ENCODE measurements at places on chromosomes 3 and 15.

DNA sequence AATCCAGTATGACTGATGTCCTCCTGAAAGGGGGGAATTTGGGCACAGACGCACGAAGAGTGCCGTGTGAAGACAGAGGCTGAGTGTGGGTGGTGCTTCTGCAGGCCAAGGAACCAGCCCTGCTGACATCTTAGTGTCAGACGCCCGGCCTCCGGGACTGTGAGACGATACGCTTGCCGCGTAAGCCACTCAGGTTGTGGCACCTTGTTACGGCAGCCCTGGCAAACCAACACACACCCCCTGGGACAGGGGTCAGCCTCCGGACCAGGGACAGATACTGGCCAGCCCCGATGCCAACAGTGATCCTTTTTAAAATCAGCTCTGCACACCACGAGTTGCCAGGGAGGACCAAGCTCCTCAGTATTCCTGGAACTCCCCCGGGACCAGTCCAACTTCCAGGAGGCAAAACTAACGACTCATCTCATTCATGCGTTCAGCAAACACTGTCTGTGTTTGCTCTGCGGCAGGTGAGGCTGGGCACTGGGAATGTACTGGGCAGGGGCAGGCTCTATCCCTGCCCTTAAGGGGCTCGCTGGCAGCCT lies 21.2 kb upstream of the PIGZ start:
- DNase-seq, result peak; percentile 46

GRCh38 chr3:29141197-29141917 lies 139.5 kb upstream of the RBMS3 start:
- no peak for DNase-seq

- peak; percentile 92 for DNase-seq
Measured at GRCh38 chr3:127690823-127691452, 18.2 kb downstream of the ABTB1 start.

GRCh38 chr3:151879037-151879436 lies 5.6 kb downstream of the SUCNR1 start:
- DNase-seq, result no peak

DNA sequence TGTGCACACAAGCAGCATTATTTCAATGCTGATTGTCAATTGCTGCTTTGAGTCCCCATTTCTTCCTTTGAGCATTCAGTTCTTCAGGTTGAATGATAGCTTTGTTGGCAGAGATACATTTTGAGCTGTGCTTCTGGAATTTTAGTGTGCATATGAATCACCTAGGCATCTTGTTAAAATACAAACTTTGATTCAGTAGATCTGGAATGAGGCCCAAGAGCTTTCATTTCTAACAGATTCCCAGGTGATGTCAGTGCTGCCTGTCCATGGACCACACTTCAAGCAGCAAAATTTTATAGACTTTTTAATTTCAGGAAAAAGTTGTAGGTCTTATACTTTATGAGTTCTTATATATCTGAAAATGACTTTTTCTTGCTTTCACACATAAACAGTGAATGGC lies 131.1 kb downstream of the ADAMTSL3 start:
- no peak for DNase-seq

DNA sequence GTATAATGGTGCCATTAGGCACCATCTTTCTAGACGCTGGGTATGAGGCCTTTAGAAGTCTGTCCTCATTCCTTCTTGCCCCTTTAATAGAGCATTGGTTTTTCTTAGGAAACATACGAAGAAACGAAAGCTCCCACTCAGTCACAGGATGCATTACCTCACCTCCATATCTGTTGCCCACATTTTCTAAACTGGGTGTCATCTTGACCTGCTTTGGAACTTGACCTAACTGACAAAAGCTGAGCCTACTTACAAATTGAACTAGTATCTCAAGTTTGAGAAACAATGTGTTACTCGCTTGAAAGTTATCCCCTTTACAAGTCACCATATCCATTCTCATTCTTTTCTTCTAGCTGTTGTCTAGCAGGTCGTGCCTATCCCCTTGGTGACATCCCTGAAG lies 102.7 kb downstream of the VPS8 start:
- DNase-seq, result no peak

DNA sequence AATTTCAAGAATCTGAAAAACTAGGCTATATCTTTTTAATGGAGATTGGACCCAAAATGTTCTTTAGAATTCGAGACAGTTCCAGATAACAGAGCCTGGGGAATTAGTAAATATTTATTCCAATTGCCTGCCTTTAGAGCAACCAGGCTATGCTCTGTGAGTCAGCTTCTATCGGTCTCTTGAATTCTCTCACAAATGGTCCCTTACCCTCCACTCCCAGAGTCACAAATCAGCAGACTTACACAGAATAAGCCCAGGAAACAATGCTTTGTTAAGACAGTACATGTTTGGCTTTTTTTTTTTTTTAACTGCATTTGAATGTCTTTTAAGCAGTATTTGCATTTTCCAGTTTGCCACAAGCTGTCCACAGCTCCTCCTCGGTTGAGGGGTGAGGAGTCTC lies 460.7 kb upstream of the CBLB start:
- no peak for DNase-seq

DNA sequence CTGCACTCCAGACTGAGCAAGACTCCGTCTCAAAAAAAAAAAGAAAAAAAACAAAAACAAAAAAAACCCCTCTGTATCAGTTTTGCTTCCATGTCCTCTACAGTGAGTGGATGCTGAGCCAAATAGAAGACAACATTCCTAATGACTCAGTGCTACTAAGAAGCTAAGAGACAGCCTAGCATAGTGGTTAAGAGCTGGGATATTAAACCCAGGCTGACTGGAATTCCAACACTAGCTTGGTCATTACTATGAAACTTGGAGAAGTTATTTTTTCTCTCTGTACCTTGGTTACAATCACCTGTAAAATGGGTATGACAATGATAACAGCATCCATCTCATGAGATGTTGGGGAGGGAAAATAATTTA lies 60.9 kb upstream of the PYGO1 start:
- no peak for DNase-seq

GRCh38 chr3:110070161-110070916 lies 733.0 kb upstream of the DPPA4 start:
- DNase-seq, result no peak

GRCh38 chr3:108602935-108603294 lies 13.4 kb downstream of the DZIP3 start:
- DNase-seq, result no peak

DNA sequence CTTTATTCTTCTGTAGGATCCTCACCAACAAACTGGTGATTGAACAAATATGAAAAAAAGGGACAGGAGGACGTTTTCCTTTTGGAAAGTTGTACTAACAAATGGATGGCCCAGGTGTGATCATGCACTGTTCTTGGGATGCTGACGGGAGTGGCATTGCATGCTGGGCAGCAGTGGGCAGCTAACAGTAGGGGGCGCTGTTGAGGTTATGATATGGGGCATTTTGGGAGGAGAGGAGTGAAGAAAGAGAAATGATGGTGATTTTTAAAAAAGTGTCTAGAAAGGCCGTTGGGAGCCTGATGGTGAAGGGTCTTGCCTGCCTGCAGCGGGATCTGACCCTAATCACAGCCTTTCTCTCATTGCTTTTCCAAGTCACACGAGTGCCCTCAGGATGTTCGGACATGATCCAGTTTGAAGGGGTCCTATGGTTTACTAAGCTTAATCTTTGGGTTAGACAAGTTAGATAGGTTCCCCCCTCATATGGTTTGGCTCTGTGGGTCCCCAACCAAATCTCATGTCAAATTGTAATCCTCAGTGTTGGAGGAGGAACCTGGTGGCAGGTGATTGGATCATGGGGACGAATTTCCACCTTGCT lies 46.2 kb upstream of the PRTG start:
- DNase-seq, result peak; percentile 87

GRCh38 chr3:135567223-135567622 lies 398.3 kb upstream of the PPP2R3A start:
- DNase-seq, result no peak

DNA sequence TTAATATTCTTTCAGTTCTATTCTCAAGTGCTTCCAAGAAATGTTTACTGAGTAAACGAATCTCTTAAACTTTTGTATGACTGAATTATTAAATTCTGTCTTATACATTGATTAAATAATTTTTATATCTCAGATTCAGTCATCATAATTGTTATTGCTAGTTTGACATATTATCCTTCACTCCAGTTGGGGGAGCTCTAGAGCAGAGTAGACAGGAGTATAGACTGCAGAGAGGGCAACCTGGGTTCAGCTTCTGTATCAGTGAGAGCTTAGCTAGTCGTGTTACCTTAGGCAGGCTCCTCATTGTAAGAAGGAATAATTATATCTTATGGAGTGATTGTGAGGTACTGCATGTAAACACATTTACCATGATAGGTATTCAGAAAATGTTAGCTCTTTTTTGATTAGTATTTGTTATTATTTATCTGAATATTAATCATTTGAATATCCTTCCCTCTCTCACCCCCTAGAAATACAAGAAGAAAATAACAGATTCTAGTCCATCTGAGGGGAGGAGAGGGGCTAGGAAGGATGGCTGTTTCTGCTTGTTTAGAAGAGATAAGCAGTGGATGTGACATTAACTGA lies 31.0 kb upstream of the ZCWPW2 start:
- no peak for DNase-seq

GRCh38 chr3:31247850-31248562 lies 284.7 kb upstream of the STT3B start:
- DNase-seq, result peak; percentile 53

- DNase-seq, result no peak
Measured at GRCh38 chr3:81868597-81868996, 107.2 kb upstream of the GBE1 start.

- DNase-seq, result no peak
Measured at GRCh38 chr3:89392991-89393390, 285.6 kb downstream of the EPHA3 start.

- DNase-seq, result no peak
Measured at GRCh38 chr15:89452330-89452836, 44.0 kb downstream of the RHCG start.

- peak; percentile 65 for DNase-seq
Measured at GRCh38 chr3:80307844-80308243, 540.0 kb upstream of the ROBO1 start.

GRCh38 chr3:105274958-105275357 lies 91.8 kb upstream of the ALCAM start:
- DNase-seq, result no peak

DNA sequence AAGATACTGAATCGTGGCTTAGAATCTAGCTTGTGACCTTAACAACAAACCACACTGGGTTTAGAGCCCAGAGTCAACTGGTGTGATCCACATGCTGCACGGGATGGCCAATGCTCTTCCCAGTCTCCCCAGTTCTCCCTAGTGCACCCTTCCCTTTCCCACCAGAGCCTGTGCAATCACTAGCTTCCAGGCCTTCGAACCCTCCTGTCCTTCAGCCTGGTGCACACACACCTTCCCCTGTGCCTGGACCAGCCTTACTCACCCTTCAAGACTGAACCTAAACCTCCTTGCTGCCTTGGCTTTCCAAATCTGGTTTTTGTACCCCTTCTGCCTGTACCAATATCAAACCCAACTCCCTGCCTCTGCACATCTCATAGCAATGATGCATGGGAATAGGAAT lies 43.8 kb downstream of the WNT5A start:
- DNase-seq, result no peak

DNA sequence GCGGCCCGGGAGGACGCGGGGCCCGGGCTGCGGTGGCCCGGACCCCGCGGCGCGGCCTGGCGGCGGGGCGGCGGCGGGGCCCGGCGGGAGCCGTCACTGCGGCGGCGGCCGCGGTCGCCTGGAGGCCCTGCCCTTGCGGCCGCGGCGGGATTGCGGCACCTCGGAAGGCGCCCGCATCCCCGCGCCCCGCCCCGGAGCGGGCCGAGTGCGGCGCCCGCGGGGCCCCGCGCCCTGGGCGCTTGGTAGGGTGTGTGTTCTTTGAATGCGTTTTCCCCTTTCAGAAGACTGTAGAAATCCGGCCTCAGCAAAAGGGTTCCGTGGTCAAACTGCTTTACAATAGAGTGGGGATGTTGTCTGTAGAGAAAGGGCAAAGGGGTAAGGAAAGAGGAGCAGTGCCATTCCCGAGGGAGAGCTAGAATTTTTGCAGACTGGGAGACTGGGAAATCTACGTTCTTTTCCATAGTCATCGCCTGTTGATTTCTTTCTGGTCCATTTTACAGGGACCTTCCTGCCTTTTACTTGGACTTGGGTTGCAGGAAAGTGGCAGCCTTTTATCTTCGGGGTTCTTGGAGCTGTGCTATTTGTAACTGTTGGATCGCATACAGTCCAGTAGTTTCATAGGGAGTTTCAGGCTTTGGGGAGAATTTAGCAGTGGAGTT lies 630 bp downstream of the SNRK start:
- peak; percentile 66 for DNase-seq

DNA sequence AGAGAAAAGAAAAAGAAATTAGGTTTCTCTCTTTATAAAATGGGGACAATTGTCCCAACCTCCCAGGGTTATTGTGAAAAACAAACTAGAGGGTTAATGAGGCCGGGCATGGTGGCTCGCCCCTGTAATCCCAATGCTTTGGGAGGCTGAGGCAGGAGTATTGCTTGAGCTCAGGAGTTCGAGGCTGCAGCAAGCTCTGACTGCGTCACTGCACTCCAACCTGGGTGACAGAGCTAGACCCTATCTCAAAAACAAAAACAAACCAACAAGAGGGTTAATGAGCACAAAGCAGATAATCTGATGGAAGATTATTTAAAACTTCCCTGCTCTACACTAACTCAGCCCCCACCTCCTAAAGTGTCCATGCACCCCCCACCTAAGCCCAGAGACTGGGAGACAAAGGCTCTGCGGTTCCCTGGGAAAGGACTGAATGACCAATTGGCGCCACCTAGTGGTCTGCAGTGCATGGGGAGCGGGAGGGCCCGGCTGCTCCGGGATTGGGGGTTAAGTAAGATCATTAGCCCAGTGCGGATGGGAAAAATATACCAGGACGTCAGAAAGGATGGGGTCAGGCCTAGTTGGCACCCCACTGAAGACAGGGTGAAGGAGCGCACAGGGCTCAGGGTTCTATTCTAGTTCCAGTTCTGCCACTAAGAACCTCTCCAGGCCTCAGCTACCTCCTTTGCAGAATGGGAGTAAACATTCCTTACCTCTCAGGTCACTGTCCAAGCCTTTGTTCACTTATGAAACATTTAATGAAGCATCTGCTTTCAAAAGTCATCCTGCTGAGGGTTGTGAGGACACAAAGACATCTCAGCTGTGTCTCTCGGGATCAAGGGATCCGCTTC lies 15.6 kb downstream of the PIF1 start:
- DNase-seq, result peak; percentile 96

DNA sequence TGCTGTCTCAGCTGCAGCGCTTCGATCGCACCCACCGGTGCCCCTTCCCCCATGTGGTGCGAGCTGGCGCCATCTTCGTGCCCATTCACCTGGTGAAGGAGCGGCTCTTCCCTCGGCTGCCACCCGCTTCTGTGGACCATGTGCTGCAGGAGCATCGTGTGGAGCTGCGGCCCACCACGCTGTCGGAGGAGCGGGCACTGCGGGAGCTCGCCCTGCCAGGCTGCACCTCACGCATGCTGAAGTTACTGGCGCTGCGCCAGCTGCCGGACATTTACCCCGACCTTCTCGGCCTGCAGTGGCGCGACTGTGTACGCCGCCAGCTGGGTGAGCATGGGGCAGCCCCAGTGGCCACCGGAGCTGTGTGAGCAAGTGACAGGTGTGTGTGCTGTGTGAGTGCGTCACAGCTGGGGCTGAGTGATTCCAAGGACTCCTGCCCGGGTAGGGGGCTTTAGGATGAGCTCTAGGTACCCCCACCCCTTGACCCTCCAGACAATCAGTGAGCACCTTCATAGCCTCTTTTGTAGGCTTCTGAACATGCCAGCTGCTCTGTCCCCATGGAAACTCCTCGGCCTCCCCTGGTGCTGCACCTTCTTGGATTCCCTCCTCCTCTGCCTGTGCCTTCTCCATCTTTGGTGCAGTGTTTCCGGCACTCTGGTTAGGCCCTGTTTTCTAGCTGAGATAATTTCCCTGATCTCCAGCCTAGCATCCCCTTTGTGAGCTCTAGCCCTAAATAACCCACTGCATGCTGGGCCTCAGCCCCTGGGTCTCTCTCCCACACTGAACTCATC lies 7.0 kb downstream of the C15orf39 start:
- no peak for DNase-seq

Data from endodermal cell (in vitro differentiated cells).